ENCODE measurements at places on chromosomes 6 and 20.

DNA sequence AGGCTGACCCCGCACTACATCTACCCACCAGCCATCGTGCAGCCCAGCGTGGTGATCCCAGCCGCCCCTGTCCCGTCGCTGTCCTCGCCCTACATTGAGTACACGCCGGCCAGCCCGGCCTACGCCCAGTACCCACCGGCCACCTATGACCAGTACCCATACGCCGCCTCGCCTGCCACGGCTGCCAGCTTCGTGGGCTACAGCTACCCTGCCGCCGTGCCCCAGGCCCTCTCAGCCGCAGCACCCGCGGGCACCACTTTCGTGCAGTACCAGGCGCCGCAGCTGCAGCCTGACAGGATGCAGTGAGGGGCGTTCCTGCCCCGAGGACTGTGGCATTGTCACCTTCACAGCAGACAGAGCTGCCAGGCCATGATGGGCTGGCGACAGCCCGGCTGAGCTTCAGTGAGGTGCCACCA lies 16.4 kb downstream of the RBM38 start:
- DNase-seq = no peak

DNA sequence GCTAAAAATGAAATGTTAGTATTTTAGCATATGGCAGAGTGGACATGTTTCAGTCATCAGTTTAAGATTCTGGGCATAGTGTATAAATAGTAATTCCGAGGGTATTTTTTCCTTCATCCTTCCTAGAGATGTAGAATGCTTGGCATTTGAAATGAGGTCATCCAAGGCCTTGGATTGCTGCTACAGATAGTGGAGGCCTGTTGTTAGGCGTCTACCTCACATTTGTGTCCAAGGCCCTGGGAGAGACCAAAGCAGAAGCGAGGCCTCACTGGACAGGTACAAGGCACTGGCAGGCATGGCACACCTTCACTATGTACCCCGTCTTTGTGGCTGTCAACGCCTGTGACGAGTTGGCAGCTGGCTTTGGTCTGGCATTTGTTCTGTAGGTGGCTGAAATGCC lies 58.0 kb downstream of the DTD1 start:
- DNase-seq = no peak

DNA sequence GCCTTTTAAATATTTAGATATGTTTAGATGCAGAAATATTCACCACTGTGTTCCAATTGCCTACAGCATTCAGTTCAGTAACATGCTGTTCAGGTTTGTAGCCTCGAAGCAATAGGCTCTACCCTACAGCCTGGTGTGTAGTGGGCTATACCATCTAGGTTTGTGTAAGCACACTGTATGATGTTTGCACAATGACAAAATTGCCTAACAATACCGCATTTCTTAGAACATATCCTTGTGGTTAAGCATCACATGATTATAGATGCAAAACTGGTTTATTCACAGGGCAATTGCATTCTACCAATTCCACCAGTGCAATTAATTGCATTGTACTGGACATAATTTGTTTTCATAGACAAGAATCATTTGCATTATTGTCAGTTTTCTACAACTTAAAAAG lies 7.9 kb upstream of the SLC22A16 start:
- DNase-seq = peak; percentile 37

DNA sequence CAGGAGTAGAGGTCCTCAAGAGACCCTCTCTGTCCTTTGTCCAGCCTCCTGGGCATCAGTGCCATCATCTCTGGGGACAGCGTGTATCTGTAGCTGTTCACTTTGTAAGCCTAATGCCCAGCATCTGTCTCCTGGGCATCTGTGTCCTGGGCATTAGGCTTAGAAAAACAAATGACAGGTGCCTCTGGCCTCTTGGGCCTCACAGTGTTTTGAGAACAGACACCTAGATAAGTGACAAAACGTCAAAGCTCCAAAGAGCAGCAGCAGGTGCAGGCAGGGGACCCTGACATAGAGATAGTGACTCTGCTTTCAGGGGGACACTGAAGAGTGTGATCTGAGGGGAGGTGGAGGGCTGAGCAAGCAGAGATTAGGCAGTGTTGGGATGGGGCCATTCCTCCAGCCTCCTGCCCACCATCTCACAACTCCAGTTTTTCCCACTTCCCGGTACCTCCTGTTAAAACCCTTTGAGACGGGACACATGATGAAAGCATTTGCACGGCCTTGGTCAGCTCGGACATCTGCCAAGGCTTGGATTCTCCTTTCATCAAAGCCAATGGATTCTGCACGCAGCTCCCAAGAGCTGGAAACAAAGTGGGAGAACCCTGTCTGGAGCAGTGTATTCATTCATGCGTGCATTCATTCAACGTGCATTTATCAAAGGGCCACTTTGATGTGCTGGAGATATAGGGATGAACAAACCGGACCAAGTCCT lies 55.5 kb upstream of the CD93 start:
- DNase-seq = no peak

- DNase-seq = peak; percentile 87
Observed at GRCh38 chr6:41271901-41272395, 14.5 kb downstream of the TREM1 start.

DNA sequence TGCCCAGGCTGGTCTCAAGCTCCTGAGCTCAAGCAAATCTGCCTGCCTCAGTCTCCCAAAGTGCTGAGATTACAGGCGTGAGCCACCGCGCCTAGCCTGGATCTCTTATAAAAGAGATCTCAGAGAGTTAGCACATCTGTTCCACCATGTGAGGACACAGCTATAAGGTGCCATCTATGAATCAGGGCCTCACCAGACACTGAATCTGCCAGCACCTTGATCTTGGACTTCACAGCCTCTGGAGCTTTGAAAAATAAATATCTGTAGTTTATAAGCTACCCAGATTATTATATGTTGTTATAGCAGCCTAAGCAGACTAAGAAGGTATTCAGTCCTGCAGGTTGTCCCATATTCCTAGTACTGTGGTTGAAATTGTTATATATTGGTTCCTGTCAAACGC lies 33.2 kb upstream of the SHLD1 start:
- DNase-seq = no peak

DNA sequence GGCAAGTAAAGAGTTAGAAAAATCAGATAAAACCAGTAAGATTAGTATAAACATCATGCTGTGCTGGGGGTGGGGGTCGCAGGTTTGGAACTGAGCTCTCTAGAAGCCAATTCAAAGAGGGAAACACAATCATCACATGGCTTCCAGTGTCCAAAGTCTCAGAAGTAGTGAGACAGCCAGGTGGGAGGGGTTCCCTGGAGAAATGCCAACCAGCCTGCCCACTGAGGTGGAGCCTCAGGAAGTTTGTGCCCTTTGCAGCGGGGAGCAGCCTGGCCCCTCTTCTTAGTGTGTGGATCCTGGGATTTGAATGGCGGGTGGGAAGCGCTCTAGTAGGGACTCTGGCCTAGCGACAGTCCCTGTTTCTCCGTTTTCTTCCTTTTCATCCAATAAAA lies 21.4 kb downstream of the C6orf15 start:
- DNase-seq = no peak

DNA sequence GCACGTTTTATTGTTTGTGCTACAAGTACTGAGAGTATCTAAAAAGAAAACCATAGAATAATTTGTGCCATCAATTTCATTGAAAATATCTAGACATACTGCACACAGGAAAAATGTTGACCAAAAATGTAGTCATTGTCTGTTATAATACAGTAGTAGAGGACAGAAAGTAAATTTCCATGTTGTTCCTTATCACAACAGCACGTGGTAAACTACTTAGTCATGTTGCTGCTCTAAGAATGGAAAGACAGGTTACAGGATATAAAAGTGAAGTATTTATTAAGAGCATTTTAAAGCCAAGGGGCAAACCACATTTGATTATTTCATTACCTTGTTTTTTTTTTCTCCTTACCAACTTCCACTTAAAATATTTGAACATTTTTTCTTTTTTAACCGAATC lies 89.0 kb upstream of the CEP85L start:
- no peak for DNase-seq

DNA sequence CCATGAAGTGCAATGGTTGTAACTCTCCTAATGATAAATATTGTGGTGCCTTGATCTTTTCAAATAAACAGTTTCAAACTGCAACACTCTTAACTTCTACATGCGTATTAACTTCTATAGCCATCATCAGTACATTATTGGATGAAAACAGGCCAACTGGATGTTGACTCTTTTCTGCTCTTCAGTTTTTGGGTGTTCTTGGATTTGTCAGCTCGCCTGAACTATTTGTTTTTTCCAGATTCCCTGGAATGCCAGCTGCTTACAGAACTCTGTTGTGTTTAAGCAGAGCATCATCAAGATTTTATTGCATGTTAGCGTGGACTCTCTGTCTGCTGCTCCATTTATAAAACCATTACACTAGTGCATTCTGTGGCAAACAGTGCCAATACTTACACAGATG lies 626.1 kb downstream of the HDGFL1 start:
- no peak for DNase-seq

DNA sequence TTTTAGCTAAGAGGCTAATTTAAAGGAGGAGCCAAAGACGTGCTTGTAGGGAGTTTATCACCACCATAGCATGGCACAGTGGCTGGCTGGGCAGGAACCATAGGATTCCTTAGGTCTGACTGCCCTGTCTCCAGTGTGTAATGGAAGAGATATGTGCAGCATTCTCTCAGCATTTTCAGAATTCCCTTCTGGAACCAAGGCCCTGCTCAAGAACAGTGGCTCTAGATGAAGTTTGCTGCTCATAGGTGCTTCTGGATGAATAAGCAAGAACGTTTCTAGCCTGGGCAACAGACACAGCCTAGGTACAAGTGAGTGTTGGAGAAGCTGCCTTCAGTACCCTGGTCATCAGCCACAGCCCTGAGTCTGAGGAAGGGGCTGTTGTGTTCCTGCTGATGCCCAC lies 69.1 kb downstream of the LCA5 start:
- no peak for DNase-seq

DNA sequence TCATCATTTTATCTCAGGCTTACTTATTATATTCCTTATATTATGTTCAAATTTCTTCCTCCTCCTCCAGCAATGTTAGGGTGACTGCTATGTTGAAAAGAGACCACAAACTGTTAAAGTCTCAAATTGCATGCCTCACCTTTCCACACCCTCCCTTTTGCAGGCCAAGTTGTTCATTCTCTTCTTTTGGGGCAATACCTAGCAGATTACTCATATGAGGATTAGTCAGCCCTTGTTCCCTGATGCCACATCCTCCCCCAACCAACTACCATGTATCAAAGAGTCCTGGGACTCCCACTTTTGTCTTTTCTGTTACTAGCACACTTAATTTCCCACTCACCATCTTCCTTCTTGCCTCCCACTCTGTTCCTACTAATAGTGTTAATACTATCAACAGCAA lies 434.7 kb downstream of the BCKDHB start:
- no peak for DNase-seq

GRCh38 chr20:44585057-44585963 lies 2.9 kb downstream of the PKIG start:
- DNase-seq = no peak

- no peak for DNase-seq
Observed at GRCh38 chr6:168280899-168281245, 38.7 kb downstream of the DACT2 start.

DNA sequence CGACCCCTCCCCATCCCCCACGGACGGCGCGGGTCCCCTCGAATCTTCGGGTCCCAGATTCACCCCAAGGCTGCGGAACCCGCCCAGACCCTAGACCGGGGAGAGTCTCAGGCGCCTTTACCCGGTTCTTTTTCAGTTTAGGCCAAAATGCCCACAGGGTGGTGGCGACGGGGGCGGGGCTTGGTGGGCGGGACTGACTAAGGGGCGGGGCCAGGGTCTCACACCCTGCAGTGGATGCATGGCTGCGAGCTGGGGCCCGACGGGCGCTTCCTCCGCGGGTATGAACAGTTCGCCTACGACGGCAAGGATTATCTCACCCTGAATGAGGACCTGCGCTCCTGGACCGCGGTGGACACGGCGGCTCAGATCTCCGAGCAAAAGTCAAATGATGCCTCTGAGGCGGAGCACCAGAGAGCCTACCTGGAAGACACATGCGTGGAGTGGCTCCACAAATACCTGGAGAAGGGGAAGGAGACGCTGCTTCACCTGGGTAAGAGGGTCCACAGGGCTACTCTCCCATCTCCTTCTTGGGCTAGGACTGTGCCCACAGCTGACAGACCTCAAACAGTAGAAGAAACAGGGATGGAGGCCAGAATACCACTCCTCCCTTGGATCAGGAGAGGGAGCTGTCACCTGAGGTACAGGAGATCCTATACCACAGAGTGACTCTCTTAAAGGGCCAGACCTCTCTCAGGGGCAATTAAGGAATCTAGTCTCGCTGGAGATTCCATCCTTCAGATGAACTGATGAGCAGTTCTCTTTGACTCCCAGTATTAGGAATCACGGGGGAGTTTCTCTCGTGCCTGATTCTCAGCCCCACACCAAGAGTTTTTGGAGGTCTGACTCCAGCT lies 942 bp downstream of the HLA-E start:
- DNase-seq = peak; percentile 96

DNA sequence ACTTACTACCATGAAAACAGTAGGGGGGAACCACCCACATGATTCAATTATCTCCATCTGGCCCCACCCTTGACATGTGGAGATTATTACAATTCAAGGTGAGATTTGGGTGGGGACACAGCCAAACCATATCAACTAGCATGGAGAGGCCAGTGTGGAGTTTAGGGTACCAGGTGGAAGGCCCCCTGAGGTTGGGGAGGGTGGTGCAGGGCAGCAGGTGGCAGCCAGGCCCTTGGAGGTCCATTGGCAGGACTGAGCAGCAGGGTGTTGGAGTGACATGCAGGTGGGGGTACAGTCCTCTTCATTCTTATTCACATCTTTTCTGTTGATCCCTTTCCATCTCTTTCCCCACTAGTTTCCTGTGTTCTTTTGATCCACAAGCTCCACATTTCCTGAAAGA lies 42.9 kb downstream of the PHACTR3 start:
- DNase-seq = no peak

DNA sequence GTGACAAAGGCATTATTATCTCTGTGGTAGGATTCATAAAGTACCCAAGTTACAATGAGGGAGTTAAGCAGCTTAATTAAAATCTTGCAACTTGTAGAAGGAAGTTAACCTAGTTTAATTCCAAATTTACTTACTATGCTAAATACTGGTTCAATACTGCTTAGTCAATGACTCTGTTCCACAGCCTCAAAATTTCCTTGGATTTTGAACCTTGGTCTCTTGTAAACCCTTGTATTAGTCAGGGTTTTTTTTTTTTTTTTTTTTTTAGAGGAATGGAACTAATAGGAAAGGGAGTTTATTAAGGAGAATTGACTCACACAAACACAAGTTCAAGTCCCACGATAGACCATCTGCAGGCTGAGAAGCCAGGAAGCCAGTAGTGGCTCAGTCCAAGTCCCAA lies 163.4 kb downstream of the HS3ST5 start:
- DNase-seq = no peak

- no peak for DNase-seq
Observed at GRCh38 chr6:167506443-167507301, 181.8 kb downstream of the TTLL2 start.

DNA sequence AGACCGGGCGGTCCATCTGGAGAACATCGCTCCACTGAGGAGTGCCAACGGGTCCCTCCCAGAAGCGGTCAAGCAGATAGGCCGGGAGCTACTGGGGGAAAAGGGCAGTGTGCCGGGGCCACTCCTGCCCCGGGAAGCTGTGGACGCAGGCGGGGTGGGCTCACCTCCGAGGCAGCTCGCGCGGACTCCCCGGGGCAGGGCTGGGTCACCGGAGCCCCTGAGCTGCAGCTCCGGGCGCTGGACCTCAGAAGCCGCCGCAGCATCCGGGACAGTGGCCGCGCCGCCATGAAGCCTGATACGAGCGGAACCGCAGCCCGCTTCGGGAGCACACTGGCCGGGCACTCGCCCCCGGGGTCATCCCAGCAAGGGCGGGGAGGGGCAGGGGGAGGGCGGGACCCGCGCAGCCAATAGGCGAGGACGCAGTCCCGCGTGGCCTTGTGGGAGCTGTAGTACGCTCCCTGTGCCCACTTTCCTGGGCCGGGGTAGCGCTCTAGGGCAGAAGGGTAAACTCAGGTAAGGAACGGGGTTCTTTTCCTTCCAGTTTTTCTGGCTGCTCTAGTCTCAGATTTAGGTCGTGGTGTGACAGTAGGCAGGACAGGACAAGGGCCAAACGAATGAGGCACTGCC lies at the start of gene MOCS1:
Gene MOCS1 (minus strand): TSS at position 332 of the 627 bp plus-strand sequence. CDS start 45 bp downstream, at position 287.
- peak; percentile 94 for DNase-seq
